ENCODE measurements at places on chromosomes 12 and 14.

GRCh38 chr12:92065018-92065499 lies 80.6 kb downstream of the BTG1 start:
- DNase-seq: no peak

- no peak for DNase-seq
Measured at GRCh38 chr14:50272498-50272897, 39.5 kb downstream of the L2HGDH start.

DNA sequence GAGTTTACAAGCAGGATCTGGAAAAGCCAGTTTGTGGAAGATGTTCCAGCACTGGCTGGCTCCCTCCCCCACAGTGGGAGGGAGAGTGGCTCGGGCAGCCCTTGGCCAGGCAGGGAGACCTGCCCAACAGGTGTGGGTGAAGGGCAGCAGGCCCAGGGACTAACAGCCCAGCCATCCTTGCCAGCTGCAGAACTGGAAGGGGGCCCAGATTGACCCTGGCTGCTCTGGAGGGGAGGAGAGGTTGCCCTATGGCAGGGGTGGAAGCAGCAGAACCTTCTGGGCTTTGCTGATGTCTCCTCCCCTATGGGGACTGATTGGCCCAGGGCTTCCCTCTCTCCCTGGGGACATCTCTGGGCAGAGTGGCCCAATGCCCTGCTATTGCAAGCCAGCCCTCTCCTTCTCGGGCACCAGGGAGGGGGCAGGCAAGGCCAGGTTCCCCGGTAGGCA lies 20.5 kb downstream of the IRF2BPL start:
- no peak for DNase-seq

- no peak for DNase-seq
Measured at GRCh38 chr12:108650083-108650482, 16.4 kb upstream of the SELPLG start.

DNA sequence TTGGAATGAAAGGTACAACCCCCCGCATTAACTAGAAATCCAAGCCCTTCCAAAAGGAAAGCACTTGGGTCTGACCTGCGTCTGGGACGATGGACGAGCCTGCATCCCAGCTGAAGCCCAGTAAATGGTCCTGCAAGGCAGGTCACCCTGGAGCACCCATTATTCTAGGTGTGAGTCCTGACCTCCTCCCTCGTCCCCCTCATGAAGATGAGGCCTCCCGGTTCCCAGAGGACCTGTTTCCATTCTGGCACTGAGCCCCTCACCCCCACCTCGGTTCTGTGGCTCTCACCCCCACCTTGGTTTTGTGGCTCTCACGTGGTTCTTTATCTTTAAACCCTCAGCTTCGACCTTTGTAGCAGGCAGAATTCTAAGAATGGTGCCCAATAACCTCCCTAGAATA lies 7.3 kb downstream of the IFI27 start:
- DNase-seq: no peak

GRCh38 chr14:100117633-100118395 lies 41.6 kb downstream of the DEGS2 start:
- no peak for DNase-seq

DNA sequence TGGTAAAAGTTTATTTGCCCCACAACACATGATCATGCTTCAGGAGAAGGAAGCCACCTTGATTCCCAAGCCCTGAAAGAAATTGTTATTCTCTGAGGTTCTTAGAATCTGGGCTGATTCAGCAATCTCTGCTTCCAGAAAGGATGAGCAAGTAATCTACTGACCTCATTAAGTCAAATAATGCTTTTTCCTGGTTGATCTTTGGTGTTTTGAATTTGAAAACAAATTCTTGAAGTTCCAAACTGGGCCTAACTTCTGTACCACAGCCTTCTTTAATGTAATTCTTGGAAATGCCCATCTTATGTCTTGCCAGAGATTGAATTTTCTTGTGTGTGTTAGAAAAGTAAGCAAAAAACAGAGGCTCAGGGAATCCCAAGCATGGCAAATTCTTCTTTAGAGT lies 319.2 kb upstream of the DDHD1 start:
- DNase-seq: no peak

DNA sequence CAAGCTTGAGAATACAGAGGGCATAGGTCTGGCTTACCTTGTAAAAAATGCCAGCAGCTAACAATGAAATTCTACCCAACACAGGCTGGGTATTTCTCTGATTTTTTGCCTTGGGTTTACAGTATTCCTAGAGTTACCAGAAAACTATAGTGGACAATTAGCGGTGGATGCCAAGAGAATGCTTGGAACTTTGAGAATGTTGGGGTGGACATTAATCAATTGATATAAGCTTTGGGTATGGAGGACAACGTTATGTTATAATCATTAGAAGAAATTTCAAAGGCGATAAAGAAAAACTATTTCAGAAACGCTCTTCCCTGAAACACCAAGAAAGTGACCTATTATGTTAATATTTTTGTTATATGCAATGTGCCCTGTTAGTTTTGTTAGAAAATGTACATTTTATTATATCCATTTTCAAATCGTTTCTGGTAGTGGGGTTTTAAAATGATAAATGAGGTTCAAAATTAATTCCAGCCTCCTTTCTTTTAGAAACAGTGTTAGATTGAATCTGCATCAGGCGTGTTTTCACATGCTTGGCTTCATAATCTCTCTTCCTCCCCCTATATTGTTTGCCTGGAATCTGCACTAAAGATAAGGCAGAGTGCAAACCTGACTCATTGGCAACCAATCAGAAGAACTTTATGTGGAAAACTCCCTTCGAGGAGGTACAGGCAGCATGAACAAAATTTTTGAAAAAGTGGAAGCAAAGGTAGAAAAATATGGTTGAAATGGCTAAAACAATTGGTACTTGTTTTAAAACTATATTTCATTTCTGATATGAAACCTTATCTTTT lies 1.4 kb upstream of the PTPRQ start:
- DNase-seq: peak; percentile 5

GRCh38 chr14:100684154-100684553 lies 42.5 kb upstream of the DLK1 start:
- DNase-seq: no peak

DNA sequence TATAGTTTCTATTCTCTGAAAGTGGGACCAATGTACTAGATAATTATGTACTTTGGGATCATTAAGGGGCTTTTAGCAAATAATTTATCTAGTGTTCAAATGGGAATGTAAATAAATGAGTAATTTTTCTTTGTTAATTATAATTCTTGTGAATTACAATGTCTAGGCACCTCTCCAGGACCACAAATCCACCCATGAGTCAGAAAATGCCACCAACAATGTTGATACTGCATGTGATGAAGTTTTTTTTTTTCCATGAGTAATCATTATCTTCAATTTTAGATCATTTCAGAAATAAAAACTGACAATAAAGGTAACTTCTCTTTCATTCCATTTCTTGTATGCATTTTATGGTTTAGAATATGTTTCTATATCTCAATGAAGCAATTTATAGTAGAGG lies 470.3 kb downstream of the VRK1 start:
- DNase-seq: no peak

GRCh38 chr14:99155173-99156089 lies 116.6 kb downstream of the BCL11B start:
- DNase-seq: no peak

DNA sequence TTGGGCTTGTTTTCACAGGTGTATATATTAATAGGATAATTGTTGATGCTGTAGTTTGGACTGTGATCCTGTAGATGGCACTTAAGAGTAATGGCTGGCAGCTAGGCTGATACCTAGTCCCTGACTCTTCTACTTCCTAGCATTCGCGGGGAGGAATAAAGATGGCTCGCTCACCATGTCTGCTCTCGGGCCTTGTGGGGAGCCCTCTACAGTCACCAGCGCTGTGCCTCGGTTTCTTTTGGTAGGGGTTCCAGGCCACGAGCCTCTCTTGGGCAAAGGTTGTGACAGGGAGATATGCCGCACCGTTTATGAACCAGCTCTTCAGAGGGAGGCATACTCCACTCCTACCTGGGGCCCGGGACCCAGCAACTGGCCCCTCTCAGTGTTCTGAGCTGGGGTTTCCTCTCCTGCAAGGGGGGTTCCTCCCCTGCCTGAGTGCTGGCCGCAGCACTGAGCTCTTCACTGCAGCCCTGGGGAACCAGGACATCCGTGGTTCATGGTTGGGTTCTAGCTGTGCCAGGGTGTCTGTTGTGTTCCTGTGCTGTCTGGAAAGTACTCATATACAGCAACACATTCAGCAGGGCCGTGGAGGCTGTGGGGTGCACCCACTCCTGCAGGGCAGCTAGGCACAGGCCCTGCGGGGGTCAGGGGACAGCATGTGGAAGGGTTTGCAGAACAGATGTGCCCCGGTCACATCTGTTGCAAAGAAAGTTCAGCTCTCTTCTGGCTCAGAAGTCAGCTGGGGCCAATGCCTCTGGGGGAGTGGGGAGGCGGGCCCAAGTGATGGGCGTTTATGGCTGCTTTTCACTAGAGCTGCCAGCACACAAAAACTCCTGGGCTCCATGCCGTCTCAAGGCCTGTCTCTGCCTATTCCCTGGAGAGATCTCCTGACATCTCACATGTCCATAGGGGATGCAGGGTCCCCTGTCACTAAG lies 147.9 kb downstream of the PPFIA2 start:
- peak; percentile 36 for DNase-seq

DNA sequence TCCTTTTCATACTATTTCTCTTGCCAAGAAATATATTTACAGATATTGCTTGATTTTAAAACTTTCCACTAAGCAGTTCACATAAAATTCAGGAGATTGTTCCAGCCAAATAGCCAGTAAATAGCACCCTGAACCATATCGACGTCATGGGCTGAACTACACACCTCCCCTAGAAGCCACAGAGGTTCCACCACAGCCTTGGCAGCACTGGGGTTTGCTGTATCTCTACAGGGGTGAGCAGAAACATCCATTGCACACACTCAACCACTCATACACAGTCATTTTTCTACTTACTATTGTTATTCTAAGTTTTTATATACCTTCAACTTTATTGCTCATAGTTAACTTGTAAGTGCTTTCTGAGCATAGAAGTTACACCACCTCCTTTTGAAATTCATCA lies 8.1 kb upstream of the EIF2S3B start:
- DNase-seq: no peak

GRCh38 chr14:36797634-36798033 lies 136.0 kb downstream of the PAX9 start:
- DNase-seq: no peak

- DNase-seq: peak; percentile 69
Measured at GRCh38 chr14:83071888-83072501, 1538.3 kb upstream of the SEL1L start.

- DNase-seq: no peak
Measured at GRCh38 chr12:104423809-104424208, 32.9 kb upstream of the CHST11 start.

All from mesendoderm (in vitro differentiated cells).